Ecto neural progenitor cell (in vitro differentiated cells): ENCODE measurements at places on chromosomes 11 and 22.

GRCh38 chr11:79066456-79067351 is 374.1 kb downstream of the TENM4 start:
- peak; percentile 71 for DNase-seq

GRCh38 chr22:27252282-27253049 is 549.1 kb downstream of the MN1 start:
- no peak for DNase-seq

DNA sequence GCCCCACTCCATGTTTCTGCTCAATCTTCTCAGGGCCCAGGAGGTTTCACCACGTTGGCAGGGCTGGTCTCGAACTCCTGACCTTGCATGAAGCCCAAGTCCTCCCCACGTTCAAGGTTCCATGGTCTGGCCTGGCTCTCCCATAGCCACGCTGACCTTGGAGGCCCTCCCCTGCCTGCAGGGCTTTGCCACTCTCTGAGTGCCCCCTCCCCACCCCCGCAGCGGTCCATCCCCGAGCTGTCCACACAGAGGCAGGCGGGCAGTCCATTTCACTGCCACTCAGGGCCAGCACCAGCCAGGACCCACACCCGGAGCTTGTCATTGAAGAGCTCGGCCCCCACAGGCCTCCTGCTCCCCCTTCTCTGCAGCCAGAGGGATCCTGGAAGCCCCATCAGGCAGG is 30.7 kb downstream of the ARHGAP8 start:
- no peak for DNase-seq

GRCh38 chr11:94793822-94794221 is 25.7 kb downstream of the AMOTL1 start:
- DNase-seq, result no peak

- no peak for DNase-seq
These were observed 115.7 kb upstream of the RAG2 start for GRCh38 chr11:36713715-36714114.
